ENCODE measurements at places on chromosomes 2 and 18.

DNA sequence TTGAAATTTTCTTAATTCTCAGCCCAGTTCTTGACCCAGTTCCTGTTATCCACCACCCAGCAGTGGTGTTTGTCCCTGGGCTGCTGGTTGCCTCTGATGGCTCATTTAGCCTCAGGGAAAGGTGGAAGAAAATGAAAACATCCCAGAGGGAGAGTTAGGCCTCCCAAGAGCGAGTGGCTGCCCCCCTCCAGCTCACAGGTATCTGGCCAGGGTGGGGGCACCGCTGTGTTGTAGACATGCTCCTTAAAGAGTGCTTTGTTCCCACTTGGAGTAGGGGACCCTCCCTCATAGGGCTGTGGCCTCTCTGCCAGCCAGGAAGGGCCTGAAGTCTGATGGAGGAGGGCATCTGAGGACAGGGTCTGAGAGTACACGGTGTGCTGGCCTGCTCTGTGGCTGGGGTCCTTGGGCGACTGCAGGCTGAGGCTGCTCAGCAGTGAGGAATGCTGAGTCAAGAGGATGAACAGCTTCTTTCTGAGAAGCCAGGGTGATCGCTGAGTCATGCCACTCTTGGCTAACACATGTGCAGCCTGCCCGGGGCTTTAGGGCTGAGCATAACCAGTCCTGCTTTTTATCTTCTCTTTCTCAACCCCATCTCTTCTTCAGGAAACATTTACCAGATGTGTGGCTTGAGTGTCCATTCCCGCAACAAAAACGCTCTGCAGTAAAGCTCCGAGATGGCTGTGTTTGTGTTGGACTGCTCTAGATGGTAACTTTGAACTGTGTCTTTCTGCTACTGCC is 72.3 kb downstream of the IL1R2 start:
- peak; percentile 54 for DNase-seq

DNA sequence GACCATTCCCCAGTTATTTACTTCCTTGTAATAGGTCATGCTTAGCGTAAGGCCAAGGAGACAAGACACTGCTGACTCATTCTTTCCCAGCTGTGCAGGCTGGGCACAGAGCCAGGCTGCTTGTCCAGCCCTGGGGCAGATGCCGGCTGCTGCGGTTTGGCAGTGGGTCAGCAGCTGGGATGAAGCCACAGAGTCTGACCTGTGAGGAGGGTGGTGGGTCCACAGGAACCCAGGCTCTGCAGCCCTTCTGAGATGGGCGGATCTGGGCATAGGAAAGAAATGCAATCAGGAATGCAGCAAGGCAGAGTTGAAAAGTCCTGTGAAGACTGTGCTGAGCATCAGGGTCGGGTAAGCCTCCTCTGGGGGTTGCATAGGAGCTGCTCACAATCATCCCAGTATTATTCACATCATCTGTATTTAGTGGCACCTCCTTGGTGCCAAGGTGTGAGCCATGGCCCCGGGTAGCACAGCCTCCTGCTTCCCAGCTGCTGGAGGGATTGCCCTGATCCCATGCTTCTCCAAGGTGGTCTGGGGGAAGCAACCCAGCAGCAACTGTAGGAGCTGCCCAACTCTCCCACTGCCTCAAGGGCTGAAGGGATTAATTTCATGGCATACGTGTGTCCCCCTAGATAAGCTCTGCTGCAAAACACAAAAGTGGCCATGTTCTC is 139.0 kb downstream of the DDX1 start:
- DNase-seq, result no peak

GRCh38 chr2:105803773-105804172 is 59.1 kb downstream of the NCK2 start:
- no peak for DNase-seq

GRCh38 chr2:119005555-119005954 is 63.6 kb downstream of the MARCO start:
- DNase-seq, result no peak

- DNase-seq, result no peak
Measured at GRCh38 chr2:212974692-212975091, 176.7 kb downstream of the IKZF2 start.

GRCh38 chr2:46915811-46916630 is 415 bp upstream of the MCFD2 start:
- peak; percentile 83 for DNase-seq

GRCh38 chr2:30527859-30528258 is 80.8 kb downstream of the LCLAT1 start:
- no peak for DNase-seq

GRCh38 chr2:22829791-22830190 is 555.2 kb upstream of the KLHL29 start:
- no peak for DNase-seq

DNA sequence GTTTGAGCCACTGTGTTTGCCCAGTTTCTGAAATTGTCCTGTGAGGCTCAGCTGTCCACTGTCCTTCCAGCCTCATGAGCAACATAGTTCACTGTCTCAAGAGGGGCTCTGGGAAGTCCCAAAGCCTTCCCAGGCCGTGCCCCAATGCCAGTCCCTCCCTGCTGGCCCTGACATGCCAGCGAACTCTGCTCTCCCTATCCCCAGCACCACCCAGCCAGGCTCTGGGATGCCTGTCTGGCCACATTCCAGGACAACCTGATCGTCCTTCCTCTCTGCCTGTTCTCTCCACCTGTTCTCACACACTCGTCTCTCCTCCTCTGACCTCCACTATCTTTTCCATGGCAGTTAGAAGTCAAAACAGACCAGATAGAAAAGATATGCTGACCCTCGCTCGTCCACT is 278.0 kb upstream of the ID2 start:
- no peak for DNase-seq

GRCh38 chr2:223076573-223076972 is 24.6 kb downstream of the KCNE4 start:
- no peak for DNase-seq

GRCh38 chr2:111117598-111118480 is 2.9 kb upstream of the BCL2L11 start:
- peak; percentile 32 for DNase-seq

DNA sequence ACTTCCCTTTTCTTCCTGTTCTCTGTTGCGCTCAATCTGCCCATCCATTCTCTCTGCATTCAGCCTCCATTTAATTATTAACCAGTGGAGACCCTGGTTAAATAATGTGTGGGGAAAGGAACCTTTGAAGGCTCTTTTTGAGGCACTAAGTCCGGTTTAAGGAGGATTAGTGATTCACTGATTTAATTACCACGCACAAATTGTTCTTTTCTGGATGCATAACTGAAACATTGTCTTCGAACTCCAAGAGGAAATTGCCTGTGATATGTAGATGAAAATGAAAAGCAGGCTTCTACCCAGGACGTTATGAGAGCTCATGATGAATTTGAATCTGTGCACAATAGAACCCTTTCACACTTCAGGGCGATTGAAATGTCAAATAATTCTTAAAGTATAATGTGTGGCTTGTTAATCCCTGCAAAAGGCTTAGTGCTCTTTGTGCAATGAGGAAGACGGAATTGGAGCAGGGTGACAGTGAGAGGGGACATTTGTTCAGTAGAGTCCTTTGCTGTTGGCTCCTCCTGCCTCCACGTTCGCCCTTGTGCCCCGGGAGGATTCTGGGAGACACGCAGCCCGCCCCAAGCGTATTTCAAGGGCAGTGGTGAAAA is 51.1 kb upstream of the ZNF236 start:
- no peak for DNase-seq

DNA sequence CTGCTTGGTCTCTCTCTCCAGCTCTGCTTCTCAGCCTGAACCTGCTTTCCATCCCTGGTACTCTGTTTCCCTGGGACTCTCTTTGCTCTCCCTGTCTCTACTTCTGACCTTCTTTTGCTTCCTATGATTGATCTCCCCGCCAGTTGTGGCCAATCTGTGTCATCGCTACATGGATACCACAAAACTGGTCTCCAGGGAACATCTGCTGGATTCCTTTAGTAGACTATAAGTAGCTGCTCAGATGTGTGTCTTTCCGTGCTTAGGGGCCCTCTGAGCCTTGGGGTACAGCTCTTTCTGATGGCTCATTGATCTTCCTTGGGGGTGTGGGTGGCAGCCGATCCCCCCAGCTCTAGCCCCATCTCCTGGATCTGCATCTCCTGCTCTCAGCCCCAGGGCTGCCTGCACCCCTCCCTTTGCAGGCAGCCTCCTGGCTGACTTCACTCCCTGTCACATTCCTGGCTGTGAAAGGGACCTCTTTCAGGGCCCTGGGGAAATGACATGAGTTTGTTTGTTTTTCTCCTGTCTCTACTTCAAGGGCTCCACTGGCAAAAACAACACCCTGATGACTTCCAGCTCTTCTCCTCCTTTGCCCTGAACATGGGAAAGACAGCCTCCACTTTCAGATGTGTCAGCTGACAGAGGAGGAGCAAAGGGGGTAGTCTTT is 333.7 kb downstream of the CYP26B1 start:
- no peak for DNase-seq

- no peak for DNase-seq
Measured at GRCh38 chr18:33821503-33821902, 243.5 kb downstream of the ASXL3 start.

GRCh38 chr18:70151614-70152013 is 53.9 kb downstream of the RTTN start:
- DNase-seq, result no peak

DNA sequence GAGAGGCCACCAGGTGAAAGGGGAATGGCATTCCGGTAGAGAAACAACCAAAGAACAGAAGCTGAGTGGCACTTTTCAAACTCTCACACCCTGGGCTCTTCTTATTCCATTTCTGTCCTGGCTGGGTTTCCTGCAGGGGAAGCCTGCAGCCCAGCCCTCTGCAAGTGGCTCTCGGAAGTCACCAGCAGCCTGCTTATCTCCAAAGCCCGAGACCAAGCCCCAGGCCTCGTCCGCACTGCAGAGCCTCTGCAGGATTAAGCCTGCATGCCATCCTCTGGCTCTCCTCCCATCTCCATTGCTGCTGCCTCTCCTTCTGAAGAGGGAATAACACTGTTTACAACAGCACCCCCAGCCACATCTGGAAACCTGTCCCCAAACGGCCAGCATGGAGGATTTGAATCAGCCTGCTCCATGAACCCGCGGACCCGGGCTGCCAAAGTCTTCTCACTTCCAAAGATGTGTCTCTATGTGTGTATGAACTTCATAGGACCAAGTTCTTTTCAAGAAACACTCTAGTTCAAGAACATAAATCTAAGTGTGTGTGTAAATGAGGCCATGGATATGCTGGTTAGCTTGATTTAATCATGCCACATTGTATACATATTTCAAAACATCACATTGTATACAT is 54.2 kb downstream of the DIPK1C start:
- no peak for DNase-seq
